ENCODE measurements at places on chromosomes 7 and 10.

DNA sequence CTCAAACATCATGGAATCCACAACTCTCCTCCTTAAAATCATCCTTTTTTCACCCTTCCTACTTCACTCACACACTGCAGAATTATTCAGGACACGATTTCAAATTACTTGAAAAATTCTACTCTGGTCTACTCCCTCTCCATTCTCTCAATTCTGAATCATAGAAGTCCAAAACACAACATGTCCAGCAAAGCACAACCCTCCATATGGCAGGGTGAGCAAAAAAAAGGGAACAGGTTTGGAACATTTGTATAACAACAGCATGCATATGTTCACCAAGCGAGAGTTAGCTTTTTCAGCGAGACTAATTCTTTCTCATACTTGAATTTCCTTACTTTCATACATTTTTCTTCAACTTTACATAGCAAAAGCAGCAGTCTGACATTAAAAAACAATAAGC lies 73.4 kb downstream of the ABI1 start:
- DNase-seq = no peak

- no peak for DNase-seq
These were observed 21.4 kb upstream of the HELLS start for GRCh38 chr10:94524146-94524545.

- no peak for DNase-seq
These were observed 26.0 kb upstream of the MCU start for GRCh38 chr10:72665925-72666324.

DNA sequence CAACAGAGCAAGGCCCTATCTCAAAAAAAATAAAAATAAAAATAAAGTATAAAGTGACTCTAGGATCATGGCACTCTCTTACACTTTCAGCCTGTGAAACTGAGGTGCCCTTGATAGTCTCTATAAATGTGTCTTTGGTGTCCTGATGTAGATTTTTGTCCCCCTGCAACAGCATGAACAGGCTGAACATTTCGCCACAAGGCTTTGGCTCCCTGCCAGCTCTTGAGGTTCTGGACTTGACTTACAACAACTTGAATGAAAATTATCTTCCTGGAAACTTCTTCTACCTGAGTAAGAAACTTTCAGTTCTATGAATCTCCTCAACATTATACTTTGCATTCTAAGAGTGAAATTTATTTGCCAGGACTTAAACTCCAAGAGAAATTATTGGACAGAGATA lies 48.1 kb upstream of the BMS1 start:
- no peak for DNase-seq

GRCh38 chr10:125123476-125124114 lies 36.8 kb downstream of the CTBP2 start:
- DNase-seq = no peak

DNA sequence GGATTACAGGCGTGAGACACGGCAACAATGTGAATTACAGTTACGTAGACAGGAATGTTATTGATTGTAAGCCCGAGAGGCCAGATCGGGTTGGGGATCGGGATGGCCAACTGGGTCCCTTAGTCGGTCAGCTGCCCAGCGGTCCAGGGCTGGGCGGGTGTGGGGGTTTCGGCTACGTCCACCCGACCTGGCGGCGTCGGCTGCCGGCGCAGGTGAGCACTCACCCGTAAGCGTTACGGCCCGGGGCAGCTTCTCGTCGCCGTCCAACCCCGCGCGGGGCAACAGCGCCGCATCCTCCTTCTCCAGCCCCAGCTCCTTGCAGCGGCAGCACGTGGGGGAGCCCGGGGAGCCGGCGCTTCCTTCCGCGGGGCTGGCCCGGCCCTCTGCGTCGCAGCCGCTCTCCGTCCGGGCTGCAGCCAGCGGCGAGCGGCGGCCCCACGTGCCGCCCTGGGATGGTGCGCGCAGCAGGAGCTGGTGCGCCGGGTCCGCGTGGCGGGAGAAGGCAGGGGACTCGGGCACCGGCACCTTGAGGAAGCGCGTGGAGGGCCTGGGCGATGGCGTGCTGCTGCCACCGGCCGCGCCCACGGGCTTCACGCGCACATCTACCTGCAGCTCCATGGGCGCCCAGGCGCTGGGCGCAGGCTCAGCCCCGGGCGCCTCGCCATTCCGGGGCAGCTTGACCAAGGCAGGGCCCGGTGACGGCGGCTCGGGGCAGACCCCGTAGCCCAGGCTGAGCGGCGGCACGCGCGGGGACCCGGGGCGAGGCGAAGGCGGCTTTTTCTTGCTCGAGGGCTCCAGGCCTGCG lies 609 bp downstream of the KLRG2 start:
- DNase-seq = peak; percentile 54

DNA sequence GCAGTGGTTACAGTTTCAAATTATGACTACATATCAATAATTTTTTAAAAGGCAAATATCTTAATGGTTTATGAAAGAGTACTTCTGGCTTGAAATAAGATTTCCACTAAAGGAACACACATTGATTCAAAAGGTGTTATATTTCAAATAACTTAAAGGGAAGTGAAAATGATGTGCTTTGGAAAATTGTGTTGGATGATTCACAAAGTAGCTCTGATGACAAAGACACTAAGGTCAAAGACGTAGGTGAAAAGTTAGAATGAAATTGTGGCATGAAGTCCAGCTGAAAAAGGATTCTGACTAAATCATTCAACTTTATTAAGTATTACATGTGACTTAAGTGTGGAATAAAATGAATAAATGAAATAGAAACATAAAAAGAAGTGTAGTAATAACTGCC lies 20.8 kb upstream of the OR2A5 start:
- no peak for DNase-seq

- no peak for DNase-seq
These were observed 17.3 kb downstream of the ZNF438 start for GRCh38 chr10:31014161-31014875.

DNA sequence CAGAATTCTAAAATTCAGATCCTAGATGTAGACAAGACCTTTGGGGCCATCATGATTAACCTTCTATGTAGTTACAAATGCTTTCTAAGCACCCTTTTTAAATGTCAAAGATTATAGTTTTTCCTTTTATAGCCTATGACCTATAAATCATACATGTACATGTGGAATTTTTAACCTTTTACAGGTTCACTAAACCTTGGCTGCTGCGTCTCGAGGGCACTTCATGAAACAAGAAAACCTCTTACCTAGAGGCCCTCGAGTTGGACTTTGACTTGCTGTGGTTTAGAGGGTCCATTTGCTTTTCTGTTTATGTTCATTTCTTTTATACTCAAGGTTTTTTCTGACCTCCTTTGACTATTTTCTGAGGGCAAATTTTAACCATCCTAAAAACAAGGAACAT lies 302.2 kb downstream of the CSTF2T start:
- no peak for DNase-seq

GRCh38 chr7:153640586-153640985 lies 411.6 kb upstream of the DPP6 start:
- no peak for DNase-seq

- DNase-seq = no peak
These were observed 58.6 kb downstream of the ADRB1 start for GRCh38 chr10:114102256-114102655.

DNA sequence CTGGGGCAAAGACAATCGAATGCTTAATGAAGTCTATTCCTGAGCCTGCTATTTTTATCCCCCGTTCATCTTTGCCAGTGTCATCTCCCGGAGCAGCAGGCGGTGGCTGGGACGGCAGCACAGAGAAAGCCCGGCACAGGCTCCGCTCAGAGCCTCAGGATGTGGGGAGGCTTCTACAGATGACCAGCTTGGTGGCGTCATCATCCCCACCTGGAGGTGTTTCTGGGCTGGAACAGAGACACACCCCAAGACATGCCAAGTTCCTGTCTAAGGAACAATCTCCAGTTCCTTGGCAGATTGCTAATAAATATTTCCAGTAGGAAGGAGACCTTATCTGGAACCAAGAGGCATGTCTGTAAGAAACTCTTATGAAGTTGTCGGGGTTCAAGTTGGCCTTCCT lies 552.4 kb upstream of the MGMT start:
- no peak for DNase-seq

DNA sequence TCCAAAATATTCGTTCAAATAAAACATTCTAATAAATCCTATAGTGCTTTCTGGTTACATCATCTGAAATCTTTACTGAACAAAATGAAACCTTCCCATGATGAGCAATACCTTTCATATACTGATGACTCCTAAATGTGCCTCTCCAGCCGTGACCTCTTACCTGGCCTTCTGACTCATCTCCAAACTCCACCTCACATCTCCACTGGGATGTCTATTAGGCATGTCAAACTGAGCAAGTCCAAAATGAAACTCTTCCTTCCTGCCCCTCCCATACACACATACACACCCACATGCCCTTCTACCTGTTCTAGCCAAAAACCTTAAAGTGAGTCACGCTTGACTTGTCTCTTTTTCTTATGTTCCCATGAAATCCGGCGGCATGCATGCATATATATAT lies 22.9 kb downstream of the GSAP start:
- DNase-seq = no peak

- DNase-seq = no peak
These were observed 54.2 kb upstream of the PLXDC2 start for GRCh38 chr10:19762026-19762425.

- DNase-seq = no peak
These were observed 187.0 kb downstream of the PPP1R17 start for GRCh38 chr7:31873816-31874597.

DNA sequence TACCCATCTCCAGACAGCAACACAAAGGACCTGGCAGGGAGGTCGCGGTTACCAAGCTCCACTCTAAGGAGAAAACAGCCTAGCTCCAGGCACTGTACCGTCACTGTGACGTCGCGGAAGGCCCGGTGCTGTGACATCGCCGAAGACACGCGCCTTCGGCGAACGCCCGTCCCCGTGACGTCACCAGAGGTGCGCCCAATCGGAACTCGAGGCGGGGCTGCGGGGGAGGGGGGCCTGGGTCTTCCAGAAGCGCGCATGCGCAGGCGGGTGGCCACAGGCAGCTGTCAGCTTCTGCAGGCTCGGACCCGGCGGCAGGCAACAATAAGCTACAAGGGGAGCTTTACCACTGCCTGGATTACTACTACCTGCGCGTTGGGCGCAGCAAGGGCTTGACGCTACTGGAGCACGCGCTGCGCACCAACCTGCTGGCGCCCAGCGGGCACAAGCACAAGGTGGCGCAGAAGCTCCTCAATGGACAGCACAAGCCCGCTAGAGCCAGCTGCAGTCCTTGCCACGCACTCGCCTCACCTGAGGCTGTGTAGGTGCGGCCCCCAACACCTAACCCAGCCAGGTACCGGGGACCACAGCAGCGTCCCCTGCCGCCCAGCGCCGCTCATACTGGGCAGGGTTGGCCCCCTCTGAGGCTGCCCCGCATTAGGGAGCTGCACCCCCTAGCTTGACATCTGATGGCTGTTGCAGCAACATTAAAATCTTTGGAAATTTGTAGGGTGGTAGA lies 208.4 kb downstream of the TPST1 start:
- DNase-seq = peak; percentile 92

All from nephron progenitor cell (in vitro differentiated cells).